ENCODE measurements at places on chromosomes 2 and 18.

GRCh38 chr18:36205166-36205565 lies 17.9 kb downstream of the MOCOS start:
- DNase-seq: no peak

- DNase-seq: no peak
Observed at GRCh38 chr2:63589148-63589958, 590 bp downstream of the MDH1 start.

GRCh38 chr18:63366213-63367052 lies 573 bp downstream of the KDSR start:
- DNase-seq: no peak

DNA sequence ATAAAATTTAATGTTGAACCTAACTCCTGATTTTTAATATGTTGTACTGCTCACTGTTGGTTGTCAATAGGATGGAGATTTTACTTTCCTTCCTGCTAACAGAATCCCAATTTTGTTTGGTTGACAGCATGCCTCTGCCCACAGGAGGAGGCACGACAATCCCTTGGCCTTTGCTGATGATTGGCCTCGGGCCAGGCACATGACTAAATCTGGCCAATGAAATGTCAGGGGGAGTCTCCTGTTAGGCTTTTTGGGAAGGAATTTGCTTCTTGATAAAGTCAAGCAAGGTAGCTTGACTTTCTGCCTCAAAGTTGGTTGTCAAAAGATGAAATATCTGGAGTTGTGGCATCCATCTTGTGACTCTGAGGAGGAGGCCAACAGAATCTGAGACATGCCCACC lies 6.8 kb upstream of the TGFA start:
- no peak for DNase-seq

DNA sequence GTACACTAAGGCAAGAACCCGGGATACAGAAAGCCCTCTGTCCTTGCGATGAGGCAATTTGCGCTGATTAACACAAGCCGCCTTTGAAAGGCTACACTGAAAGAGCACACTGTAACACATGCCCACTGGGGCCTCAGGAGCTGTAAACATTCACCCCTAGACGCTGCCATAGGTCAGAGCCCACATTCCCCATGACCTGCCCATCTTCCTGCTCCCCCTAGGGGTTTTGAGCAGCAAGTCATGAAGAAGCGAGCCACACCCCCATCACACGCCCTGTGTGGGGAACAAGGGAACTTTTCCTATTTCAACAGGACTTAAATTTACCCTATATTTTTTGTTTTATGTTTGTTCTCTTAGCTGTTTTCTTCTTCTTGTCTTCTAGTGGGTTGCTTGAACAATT lies 47.8 kb upstream of the SLC4A10 start:
- no peak for DNase-seq

Measured in D721Med (cell line).